ENCODE measurements at places on chromosomes 16 and 17.

GRCh38 chr17:71110326-71110725 lies 941.0 kb downstream of the KCNJ2 start:
- no peak for DNase-seq

DNA sequence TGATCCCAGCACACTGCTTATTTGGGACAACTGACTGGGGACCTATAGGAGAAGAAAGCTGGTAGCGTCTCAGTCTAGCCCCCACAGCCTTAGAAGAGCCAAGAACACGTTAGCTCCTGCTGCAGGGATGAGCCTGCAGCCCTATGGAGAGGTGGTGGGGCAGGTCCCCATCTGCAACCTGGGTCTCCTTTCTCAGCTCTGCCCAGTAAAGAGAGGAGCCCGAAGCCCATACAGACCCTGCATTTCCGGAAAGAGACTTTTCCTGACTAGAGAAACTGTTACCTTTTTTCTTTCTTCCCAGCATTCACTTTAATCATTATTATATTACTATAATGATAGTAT lies 788 bp downstream of the METTL22 start:
- DNase-seq: peak; percentile 27

- no peak for DNase-seq
Observed at GRCh38 chr17:15741624-15742023, 9.5 kb downstream of the TBC1D26 start.

GRCh38 chr16:55494994-55495421 lies 13.9 kb upstream of the LPCAT2 start:
- DNase-seq: no peak

DNA sequence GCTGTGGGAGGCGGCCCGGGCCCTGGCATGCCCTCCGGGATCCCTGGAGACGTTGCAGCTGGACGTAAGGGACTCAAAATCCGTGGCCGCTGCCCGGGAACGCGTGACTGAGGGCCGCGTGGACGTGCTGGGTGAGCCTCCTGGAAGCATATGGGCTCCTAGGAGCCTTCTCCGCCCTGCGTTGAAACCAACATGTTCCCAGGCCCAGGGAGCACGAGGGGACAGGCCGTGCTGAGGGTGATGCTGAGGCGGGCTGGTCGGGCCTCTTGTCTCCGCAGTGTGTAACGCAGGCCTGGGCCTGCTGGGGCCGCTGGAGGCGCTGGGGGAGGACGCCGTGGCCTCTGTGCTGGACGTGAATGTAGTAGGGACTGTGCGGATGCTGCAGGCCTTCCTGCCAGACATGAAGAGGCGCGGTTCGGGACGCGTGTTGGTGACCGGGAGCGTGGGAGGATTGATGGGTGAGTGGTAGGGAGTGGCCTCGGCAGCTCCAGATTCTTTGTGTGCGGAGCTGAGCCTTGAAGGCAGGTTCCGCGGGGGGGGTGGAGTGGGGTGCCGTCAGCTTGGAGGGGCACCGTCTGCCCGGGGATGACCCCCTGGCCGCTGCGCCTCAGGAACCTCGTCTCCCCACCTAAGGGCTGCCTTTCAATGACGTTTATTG lies 567 bp downstream of the HSD17B1 start:
- no peak for DNase-seq

DNA sequence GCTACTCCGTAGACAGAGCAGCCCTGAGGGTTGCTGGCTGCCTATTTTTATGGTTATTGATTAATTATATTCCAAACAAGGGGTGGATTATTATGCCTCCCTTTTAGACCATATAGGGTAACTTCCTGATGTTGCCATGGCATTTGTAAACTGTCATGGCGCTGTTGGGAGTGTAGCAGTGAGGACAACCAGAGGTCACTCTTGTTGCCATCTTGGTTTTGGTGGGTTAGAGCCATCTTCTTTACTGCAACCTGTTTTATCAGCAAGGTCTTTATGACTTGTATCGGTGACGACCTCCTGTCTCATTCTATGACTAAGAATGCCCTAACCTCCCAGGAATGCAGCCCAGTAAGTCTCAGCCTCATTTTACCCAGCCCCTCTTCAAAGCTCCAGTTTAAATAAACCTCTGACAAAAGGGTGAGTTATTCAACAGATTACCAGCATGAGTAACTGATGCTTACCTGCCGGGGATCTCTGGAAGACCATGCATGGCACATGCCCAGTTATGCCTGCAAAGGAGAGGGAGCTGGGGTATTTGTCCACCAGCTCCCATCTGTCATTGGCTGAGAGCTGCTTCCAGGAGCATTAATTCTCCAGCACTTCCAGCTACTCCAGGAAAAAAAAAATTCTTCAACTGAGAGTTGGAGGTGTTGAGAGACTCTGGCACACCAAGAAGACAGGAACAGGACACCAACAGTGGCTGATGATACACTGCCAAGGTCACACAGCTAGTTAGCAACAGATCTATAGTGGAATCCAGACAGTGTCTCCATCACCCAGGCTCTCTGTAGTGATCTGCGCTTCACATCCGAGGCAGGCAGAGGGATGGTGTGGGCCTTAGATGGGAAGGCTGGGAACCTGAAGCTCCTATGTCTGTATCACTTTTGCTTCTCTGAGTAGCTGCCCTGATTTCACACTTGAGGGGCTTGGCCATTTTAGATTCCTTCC lies 36.6 kb upstream of the IL21R start:
- no peak for DNase-seq

- DNase-seq: peak; percentile 17
Observed at GRCh38 chr17:31095236-31096105, 694 bp downstream of the NF1 start.

DNA sequence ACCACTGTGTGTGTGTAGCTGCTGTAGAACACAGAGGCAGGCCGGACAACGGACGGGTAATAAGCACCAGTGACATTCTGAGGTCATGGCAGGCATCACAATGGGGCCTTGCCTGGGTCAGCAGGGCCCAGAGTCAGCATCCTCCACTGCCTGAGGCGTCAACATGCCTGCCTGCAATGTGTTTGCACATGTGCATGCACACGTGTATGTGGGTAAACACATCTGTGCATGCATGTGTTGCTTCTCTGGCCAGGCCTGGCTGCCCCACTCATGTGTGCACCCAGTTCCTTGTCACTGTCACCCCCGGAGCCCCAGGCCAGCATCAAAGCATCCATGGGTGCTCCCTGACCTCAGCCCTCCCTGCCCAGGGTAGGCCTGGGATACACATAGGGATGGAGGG lies 43.3 kb downstream of the LGALS9 start:
- no peak for DNase-seq

- DNase-seq: no peak
Observed at GRCh38 chr17:41982026-41982760, 15.6 kb downstream of the CNP start.

- DNase-seq: no peak
Observed at GRCh38 chr16:51562891-51563290, 411.8 kb upstream of the SALL1 start.

DNA sequence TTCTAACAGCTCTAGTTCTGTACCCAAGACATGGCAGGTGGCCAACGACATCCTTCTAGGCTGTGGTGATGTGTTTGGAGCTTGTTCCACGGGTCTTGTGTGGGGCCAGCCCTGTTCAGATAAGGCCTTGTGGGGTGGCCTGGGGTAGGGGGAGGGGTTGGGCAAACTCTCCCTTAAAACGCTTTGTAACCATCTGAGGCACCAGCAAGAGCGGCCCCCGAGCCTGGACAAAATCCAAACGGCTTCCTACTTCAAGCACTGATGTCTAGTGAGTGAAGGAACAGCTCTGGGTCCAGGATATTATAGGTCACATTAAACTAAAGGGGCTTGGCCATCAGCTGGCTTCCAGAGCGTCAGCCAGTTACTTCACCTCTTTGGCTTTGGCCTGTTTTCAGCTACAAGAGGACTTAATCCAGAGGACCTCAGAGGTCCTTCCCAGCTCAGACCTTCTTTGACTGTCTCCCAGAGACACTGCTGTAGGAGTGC lies 11.9 kb downstream of the SERPINF1 start:
- no peak for DNase-seq

GRCh38 chr17:3534881-3535252 lies 22.7 kb downstream of the TRPV3 start:
- no peak for DNase-seq
